ENCODE measurements at places on chromosomes 3 and 15.

GRCh38 chr3:50405249-50405648 lies 45.9 kb upstream of the TMEM115 start:
- no peak for DNase-seq

GRCh38 chr3:62134061-62134496 lies 239.3 kb downstream of the FEZF2 start:
- no peak for DNase-seq

DNA sequence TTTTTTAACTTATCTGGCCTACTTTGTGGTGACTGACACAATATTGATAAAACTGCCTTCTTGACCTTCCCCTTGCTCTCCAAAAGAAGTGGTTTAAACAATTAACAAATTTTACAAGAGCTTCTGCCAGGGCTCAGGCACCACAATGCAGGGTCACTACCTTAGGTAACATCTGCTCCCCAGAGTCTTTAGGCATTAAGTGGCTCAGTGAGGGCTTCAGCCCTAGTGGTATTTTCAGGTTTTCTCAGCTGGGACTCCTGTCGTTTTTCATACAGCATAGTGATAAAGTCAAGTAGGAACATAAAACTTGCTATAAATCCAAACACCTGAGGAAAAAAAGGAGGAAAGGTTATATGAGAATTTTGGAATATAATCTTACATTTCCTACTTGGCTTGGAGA lies 18.9 kb downstream of the CMTM6 start:
- no peak for DNase-seq

DNA sequence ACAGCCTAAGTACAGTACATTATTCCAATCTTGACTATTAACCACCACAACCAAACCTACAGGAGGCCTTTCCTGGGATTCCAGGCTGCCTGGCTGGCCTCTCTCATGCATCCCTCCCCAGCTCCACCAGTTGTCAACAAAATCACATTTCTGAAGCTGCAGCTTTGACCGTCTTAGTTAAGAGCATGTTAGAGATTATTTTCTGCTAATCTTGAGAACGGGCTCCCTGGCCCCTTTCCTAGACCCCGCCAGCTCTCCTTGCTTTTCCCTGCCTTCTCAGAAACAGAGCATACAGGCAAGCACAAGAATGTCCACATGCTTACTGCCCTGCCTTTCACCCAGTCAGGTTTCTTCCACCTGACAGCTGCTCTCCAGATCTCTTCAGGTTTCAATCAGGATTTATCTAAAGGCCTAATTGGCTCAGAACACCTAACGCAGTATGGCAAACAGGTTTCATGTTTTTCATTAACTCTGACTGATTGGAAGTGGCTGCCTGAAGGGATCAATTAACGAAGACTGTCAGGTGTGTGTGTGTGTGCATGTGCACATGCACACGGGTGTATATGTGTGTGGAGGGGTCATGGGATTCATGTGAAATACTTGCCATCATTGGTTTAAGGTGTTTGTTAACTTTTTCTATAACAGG lies 12.3 kb downstream of the KY start:
- DNase-seq = no peak

DNA sequence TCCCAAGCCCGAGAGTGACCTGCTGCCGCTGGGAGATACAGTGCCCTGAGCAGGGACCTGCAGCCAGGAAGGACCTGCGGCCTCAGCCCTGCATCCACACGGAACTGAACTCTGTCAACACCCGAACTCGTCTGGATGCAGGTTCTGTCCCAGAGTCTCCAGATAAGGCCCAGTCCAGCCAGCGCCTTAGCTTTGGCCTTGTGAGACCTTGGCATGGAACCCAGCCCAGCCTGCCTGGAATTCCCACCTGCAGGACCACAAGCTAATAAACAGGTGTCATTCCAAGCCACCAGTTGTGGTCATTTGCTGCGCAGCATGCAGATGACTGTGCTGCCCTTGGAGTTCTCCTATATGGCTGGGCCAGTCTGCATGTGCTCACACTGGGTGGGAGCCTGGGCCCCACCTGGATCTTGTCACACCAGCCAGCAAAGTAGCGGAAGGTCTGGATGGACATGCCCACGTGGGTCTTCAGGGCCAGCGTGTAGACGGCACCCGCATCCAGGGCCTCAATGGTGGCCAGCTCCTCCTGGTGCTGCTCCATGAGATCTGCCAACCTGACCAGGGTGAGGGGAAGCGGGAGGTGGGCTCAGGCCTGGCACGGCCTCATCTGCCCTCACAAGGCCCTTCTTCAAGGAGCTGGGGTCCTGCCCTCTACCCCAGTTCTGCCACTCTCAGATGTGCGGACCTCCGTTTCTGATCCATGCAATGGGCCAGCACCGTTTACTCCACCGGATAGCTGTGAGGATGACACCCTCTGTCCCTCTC lies 47.2 kb upstream of the SLC41A3 start:
- no peak for DNase-seq

GRCh38 chr3:114739627-114740026 lies 407.5 kb downstream of the ZBTB20 start:
- DNase-seq = no peak

- no peak for DNase-seq
These were observed 18.2 kb upstream of the CELF6 start for GRCh38 chr15:72338148-72338547.

GRCh38 chr15:33766389-33766788 lies 201.9 kb upstream of the CHRM5 start:
- no peak for DNase-seq

GRCh38 chr3:187880851-187881250 lies 135.6 kb upstream of the BCL6 start:
- no peak for DNase-seq

GRCh38 chr3:107928084-107928445 lies 162.8 kb downstream of the CD47 start:
- no peak for DNase-seq

DNA sequence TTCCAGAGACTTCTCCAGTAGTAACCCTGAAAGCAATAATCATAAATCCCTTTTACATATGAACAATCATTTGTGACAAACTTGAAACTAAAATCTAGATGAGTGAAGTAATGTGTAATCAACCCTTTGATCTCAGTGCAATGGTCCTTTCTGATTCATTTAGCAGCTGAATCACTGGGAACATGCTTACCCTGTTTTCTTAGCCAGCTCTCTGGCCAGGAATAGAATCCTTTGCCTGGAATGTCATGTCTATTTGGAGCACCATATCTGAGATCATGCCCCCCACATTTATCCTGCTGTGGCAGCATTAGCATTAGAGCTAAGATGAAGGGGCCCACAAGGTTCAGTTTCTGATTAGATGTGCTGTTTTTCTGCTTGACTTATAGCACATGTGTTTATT lies 309.8 kb downstream of the OXSM start:
- DNase-seq = no peak

DNA sequence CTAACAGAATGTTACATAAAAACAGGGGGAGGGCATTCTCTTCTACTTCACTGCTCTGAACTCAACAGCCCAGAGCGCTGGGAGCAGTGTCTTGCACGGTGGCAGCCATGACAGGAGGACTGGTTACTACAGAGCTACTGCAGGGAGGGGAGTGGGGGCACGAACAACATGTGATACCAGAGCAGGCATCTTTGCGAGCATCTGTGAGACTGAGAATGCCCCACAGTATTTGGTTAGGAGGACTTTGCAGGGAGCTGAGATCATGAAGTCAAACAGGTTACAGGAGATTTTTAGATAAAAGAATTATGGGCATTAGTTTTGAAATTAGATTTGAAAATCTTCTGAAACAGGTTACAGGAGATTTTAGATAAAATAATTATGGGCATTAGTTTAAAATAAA lies 58.8 kb upstream of the GOLGA8B start:
- DNase-seq = no peak

DNA sequence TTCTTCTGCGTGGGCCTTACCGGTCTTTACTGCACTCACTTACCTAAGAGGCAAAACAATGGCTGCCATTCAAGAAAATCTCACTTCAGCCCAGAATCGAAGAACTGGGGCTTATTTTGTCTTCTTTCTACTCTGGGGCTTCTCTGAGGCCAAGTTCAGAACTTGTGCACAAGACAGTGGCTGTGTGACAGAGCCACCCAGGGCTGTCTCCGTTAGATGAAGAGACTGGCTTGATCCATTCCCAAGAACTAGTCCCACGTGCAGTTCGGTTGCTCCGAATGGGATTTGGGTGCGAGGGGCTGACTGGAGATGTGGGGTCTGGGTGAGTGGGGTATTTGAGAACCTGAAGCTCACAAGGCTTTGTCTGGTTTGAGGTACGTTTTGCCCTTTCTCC lies 795 bp upstream of the TCF12 start:
- no peak for DNase-seq

- DNase-seq = no peak
These were observed 69.8 kb upstream of the TOPAZ1 start for GRCh38 chr3:44171891-44172290.

GRCh38 chr3:143064777-143065176 lies 54.8 kb upstream of the CHST2 start:
- no peak for DNase-seq

DNA sequence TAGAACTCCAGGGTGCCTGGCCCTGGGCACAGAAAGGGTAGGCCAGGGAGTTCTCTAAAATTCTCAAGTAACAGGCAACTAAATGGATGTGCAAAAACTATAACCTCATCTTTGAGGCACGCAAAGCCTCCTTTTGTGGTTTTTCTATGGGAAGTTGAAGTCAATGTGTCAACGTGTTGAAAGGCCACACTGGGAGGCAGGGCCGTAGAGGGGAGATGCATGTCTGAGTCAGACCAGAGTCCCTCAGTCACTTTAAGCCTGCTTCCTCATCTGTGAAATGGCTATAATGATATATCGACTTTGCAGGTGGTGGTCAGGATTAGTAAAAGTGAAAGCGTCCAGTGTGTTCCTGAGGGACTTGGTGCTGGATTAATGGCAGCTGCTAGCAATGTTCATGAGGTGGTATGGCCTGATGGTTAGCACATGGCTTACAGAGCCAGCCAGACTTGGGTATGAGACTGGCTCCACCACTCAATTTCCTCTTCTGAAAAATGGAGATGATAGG lies 17.0 kb downstream of the TGM5 start:
- no peak for DNase-seq

- DNase-seq = no peak
These were observed 176.7 kb upstream of the CADPS start for GRCh38 chr3:63051920-63052319.

DNA sequence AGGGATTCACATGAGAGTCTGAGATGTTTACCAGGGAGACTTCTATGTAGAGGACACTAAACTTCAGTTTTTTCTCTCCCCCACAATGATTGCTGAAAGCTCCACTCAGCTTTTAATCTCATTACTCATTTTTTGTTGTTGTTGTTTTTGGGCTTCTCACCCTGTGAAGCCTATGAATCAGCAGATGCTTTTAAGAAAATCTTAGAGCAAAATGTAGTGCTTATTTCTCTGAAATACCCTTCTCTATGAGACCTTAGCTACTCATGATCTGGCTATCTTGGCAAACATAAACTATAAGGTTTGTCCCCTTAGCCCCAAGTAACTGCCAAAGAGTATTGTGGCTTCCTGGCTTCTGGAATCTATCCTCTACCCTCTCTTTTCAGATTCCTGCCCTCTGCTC lies 537.3 kb downstream of the OCA2 start:
- no peak for DNase-seq

DNA sequence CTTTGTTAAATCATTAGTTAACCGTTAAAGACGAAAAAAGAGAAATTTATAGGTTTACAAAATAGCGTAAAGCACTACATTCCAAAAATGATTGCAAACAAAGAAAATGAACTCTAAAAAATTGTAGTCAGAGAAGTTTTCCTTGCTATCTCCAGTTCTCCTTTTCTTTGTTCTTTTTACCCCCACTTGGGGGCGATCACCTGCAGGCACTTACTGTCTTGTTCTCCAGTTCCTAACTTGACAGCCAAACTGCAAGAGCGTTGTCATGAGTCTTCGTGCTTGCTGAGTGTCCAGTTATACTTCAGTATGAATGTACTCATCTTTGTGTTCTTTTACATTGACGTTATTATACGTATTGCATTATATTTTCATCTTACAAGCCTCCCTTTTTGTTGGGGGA lies 54.5 kb downstream of the CHD2 start:
- DNase-seq = no peak

GRCh38 chr3:24264748-24265158 lies 229.9 kb downstream of the THRB start:
- DNase-seq = no peak

- DNase-seq = no peak
These were observed 300.8 kb downstream of the ZBTB20 start for GRCh38 chr3:114846252-114846651.

GRCh38 chr3:37086918-37087317 lies 87.5 kb downstream of the LRRFIP2 start:
- DNase-seq = no peak

GRCh38 chr3:136105044-136105443 lies 91.1 kb downstream of the MSL2 start:
- DNase-seq = no peak

DNA sequence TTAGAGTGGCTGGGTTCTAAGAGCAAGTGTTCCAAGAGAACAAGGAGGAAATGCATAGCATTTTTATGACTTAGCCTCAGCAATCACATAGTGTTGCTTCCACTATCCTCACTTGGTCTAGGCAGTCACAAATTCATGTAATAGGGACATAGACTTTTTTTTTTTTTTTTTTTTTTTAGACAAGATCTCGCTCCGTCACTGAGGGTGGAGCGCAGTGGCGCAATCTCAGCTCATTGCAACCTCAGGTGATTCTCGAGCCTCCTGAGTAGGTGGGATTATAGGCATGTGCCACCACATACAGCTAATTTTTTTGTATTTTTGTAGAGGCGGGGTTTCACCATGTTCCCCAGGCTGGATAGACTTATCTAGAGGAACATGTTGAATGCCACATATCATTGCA lies 4.7 kb upstream of the GNB4 start:
- DNase-seq = no peak

DNA sequence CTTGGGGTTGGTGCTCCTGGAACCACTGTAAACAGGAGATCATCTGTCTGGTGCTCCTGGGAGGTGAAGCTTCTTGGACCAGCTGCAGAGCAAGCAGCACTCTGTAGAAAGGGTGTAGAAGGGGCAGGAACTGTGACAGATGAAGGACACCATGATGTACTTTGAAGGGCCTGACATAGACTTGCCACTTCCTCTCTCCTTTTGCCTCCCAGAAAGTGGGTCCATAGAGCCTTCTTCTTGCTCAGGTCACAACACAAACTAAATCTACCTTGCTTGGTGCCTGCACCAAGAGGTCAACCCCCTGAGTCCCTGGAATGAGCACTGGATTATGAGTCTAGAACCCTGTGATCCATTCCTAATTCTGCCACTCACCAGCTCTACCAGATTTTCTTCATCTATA lies 176.1 kb upstream of the HES1 start:
- no peak for DNase-seq

Data from cortex of kidney (tissue), 1 donor.